ENCODE measurements at places on chromosomes 6 and 20.

- DNase-seq = no peak
These were observed 36.3 kb upstream of the SPDEF start for GRCh38 chr6:34592208-34592952.

GRCh38 chr6:113842165-113842564, 15.0 kb upstream of the MARCKS start:
- DNase-seq = no peak

DNA sequence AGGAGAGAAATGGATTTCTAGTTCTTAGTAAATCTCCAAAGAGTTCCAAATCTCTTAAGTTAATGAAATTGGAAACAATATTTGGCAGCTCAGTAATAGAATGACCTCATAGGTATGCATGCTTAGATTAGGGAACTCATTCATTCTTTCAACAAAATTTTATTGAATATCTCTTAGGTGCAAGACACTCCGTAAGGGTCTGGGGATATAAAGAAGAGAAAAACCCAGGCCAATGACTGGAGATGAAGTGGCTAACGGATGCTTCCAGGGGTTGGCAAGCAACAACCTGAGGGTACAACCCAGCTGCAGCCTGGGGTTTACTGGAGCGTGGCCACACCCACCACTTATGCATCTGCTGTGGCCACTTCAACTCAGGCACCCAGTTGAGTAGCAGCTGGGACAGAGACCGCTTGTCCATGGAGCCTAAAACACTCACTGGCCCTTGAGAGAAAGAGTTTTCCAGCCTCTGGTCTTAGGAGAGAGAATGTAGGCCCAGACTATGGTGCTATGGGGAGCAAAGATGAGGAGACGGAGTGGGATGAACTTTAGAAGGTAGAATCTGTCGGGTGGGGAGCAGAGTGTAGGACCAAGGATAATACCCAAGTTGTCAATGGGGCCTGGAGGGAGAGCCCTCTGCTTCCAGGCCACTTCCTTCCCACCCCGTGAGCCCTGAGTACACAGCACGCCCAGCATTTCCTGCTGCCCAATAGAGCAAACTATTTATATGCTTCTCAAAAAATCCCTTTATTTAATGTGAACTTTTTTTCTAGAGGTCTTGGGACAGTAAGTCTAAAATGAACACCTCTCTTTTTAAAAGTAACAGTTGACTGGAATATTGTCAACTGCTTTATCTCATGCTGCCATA, 46.8 kb upstream of the PXDC1 start:
- DNase-seq = no peak

- no peak for DNase-seq
These were observed 394.7 kb downstream of the THBS2 start for GRCh38 chr6:168858926-168859325.

DNA sequence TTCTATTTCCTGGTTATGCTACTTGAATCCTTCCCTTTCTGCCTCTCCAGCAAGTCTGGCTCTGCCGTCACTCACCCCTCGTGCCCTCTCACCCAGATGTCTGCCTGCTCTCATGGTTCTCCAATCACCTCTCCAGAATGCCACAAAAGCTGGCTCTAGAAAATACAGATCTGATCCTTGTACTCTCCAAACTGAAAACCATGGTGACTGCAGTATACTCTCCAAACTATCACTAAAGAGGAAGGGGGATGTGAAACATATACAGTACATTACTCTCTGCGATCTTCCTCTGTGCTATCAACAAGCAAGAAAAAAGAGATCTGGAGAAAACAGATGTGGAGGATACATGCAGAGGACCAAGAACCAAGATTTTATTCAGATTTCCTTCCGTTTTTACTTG, 91.1 kb downstream of the ATXN1 start:
- peak; percentile 73 for DNase-seq

- no peak for DNase-seq
These were observed 125.4 kb upstream of the GPR6 start for GRCh38 chr6:109852713-109853112.

GRCh38 chr6:4466769-4467480, 309.3 kb upstream of the CDYL start:
- DNase-seq = no peak

GRCh38 chr20:58568126-58568482, 52.9 kb upstream of the APCDD1L start:
- DNase-seq = no peak

DNA sequence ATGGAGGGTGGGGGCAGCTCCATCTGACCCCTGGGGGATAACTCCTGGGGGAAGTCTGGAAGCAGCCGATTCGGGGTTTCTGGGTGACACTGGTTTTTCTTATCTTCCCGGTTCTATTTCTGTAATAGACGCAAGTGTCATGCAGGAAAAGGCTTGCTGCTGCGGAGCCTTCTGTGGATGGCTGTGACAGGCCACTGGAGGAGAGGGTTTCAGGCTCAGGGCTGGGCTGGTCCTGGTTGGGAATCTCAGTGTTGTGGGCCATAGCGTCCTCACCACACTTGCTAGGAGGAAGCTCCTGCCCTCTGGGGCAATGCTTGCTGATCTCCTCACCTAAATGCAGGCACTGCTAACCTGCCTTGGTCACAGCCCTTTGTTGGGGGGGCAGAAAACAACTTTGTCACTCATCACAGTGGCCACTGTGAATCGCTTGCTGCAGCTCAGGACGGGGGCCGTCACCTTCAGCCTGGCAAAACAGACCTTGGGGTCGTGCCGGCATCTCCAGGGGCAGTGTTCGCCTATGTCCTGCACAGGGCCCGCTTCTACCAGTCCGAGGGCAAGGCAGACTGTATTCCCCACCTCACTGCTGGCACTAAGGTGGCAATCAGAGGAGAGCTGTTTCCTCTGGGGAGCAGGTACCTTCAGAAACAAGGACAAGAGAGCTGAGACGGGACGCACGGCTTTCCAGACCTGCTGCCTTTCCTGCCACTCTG, 4.4 kb upstream of the TUBB1 start:
- DNase-seq = peak; percentile 45

DNA sequence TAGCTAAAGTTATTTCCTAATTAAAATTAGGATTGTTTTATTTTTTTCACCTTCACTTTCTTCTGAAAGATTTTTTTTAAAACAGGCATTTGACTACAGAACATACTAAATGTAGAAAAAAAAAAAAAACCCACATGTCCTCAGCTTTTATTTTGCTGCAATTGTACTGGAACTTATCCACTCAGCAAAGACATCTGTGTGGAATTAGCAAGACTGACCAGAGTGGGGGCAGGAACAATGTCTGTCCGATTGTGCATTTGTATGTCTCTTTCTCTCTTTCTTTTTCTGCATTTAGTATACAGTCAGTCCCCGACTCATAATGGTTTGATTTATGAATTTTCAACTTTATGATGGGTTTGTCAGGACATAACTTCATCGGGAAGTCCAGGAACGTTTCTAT, 77.3 kb downstream of the CHD6 start:
- no peak for DNase-seq

DNA sequence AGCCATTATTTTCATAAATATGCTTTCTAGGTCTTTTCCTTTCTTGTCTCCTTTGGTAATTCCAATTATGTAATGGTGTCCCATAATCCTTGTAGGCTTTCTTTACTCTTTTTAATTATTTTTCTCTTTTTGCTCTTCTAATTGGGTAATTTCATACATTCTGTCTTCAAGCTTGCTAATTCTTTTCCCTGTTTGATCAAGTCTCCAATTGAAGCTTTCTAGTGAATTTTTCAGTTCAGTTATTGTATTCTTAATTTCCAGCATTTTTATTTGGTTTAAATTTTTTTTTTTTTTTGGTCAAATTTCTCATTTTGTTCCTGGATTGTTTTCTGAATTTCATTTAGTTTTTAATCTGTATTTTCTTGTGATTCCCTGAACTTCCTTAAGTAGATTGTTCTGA, 74.9 kb upstream of the UST start:
- no peak for DNase-seq

- no peak for DNase-seq
These were observed 146.3 kb upstream of the RNF24 start for GRCh38 chr20:4161401-4162251.

DNA sequence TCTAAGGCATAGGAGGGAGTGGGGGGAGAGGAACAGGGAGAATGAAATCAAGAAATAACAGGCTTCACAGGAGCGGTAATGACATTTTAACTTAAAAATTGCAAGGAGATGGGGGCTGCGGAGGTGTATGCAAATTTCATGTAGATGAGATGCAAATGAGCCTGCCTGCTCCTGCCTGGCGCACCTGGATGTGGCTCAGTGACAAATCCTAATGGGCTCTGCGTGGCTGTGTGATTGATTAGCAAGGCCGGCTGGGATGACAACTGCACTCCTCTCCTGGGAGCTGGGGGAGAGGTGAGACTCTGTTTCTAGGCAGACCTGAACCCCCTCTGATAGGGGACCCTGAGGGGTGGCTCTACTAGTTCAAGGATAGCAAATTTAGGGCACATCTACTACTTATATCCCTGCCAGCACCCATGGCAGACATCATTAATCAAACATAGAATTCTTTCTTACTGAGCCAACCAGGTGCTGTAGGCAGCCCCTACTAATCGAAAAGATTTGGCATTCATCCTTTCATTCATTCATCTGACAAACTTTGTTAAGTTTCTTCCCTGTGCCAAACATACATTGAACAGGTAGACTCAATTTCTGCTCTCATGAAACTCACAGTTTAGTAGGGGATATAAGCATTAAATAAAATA, 38.4 kb upstream of the TGM2 start:
- DNase-seq = peak; percentile 50

- DNase-seq = no peak
These were observed 11.2 kb downstream of the ZNF337 start for GRCh38 chr20:25685276-25686080.

GRCh38 chr6:13288969-13289391, 39.4 kb downstream of the TBC1D7 start:
- peak; percentile 49 for DNase-seq

- peak; percentile 83 for DNase-seq
These were observed 75.7 kb upstream of the BHLHE23 start for GRCh38 chr20:63082308-63082938.

GRCh38 chr6:145811741-145812140, 2.9 kb downstream of the FBXO30 start:
- DNase-seq = no peak

DNA sequence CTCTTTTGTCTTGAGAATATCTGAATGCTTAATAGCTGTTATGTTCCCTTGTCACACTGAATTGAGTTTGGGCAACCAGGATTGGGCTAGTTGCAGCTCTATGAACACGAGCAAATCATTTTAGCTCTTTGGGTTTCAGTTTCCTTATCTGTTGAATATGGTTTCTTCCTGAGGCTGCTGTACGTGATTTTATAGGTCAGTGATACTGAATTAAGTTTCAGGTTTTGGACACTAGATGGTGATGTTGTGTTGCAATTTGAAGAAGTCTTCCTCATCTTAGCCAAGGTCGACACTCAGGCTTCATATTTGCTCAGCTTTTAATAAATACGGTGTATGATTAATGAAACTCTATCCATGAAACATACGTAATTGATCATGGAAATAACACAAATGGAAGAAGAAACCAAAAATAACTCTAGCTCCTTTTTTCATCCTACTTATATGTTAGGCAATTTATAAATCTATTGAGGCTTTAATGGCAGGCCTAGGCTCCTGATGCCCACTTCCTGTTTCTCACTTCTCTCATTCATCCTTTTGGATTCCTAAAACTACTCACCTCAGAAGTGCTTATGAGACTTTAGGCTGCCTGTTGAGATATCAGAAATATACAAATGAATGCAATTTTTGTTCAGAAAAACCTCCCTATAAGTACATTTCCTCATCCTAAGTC, 354.1 kb upstream of the MAP3K7 start:
- no peak for DNase-seq

- DNase-seq = peak; percentile 81
These were observed 724 bp downstream of the CDKN1A start for GRCh38 chr6:36679043-36679833.

DNA sequence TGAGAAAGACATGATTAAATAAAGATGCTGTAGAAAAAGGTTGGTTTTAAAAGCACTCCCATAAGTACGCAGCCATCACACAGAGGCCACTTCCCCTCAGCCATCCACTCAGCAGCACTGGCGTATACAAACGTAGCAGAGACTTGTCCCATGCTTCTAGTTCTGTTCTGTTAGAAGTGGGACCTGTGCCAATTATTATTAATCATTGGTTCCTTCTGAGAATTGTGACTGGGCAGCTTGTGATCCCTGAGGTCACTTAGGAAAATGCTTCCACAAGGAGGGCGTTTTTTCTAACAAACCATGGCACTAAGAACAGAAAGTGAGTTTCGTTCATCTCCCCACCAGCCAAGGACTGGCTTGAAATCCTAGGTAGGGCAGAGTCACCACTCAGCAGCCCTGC, 53.9 kb downstream of the FAM120B start:
- DNase-seq = no peak

GRCh38 chr6:90249034-90249433, 47.6 kb downstream of the BACH2 start:
- no peak for DNase-seq

DNA sequence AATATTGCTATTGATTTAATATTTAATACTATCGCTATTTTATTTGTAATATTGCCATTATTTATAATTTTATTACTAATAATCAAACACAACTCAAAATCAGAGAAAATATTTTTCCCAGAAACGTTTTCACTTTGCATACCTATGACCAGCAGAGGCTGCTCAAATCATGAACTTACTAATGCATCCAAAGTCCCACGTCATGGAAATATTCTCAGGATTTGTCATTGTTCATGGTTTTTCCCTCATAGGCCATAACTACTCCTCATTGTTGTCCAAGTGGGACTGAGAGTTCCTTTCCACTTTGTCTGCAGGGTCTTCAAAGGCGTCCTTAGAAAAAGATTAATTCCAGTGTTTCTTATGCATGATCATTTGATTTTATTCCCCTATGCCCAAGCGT, 344.8 kb downstream of the THBS2 start:
- DNase-seq = no peak

All from islet precursor cell (in vitro differentiated cells).